ENCODE measurements at places on chromosomes 2 and 18.

DNA sequence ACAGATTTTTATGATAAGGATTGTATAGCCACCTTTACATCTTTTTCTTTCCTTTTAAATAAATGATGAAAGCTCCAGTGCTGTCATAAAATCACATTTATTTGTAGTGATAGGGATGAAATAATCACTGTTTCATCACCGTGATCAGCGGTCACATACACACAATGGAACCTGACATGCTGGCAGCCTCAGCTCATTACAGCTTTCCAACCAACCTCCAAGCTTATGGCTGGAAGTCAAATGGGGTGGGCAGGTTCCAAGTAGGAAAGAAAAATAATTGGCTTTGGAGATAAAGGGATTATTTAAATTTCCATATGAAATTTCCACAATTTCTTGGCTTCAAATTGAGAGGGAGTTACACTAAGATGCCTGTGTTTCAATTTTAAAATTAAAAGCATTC, 251.3 kb downstream of the PLCL1 start:
- no peak for DNase-seq

DNA sequence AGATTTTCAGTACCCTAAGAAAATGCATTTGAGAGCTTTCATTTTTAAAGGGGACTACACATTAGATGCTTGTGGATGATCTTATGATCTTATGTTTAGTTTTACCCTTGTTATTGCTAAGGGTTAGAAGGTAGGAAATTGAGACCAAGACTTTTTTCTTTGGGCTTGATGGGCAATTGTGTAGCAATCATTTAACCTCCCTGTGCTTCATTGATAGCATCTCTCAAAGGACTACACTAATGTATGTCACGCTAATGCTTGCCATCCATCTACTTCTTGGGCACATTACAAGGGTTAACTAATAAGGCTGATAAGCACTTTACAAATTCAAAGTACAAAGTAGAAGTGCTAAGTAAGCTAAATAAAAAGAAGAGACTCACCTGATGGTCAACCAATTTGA, 189.3 kb upstream of the LRP1B start:
- no peak for DNase-seq

DNA sequence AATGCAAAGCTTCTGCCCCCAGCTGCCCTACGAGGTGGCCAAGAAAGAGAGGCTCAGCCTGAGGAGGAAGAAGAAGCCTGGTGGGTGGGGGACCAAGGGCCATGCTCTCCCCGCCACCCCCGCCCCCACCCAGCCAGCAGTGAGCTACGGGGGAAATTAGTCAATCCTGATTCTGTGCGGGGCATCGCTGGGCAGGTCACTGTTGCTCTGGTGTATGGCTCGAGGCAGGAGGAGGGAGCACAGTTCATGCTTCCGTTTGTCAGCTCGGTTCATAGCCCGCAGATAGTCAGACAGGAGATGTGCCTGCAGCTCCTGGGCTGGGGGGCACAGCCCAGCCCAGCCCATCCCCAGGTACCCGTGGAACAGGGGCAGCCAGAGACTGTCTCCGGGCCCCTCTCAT, 17.1 kb downstream of the RAMP1 start:
- no peak for DNase-seq

DNA sequence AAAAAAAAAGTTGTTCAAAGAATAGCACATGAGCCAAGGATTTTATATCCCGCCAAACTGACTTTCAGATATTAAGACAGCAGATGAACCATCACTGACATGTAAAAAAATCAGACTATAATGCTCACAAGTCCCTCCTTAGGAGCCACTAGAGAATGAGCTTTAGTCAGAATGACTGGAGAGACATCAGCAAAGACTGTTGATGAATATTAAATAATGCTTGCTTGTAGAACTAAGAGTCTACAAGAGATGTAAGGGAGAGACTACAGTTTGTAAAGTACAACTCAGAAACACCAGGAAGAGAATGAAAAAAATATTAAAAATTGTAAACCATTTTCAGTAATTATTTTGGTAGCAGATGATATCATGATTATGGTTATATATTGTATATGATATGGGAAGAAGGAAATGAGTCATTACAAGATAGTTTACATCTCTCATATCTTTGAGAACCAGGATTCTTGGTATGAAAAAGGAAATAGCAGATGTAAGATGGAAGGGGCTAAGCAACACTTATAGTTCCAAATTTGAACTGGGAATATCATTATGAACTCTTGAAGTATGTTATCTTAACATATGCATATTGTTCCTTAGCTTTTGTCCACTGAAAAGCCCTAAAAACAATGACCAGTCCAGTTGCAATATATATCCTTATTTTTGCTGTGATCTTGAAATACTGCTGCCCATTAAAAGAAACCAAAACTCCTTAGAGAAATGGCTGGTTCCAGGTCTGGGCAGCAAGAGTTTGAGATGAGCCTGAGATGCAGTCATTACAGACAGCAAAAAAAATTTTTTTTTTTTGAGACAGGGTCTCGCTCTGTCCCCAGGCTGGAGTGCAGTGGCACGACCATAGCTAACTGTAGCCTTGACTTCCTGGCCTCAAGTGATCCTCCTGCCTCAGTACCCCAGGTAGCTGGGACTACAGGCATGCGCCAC, 55.7 kb downstream of the PTPN2 start:
- peak; percentile 19 for DNase-seq

DNA sequence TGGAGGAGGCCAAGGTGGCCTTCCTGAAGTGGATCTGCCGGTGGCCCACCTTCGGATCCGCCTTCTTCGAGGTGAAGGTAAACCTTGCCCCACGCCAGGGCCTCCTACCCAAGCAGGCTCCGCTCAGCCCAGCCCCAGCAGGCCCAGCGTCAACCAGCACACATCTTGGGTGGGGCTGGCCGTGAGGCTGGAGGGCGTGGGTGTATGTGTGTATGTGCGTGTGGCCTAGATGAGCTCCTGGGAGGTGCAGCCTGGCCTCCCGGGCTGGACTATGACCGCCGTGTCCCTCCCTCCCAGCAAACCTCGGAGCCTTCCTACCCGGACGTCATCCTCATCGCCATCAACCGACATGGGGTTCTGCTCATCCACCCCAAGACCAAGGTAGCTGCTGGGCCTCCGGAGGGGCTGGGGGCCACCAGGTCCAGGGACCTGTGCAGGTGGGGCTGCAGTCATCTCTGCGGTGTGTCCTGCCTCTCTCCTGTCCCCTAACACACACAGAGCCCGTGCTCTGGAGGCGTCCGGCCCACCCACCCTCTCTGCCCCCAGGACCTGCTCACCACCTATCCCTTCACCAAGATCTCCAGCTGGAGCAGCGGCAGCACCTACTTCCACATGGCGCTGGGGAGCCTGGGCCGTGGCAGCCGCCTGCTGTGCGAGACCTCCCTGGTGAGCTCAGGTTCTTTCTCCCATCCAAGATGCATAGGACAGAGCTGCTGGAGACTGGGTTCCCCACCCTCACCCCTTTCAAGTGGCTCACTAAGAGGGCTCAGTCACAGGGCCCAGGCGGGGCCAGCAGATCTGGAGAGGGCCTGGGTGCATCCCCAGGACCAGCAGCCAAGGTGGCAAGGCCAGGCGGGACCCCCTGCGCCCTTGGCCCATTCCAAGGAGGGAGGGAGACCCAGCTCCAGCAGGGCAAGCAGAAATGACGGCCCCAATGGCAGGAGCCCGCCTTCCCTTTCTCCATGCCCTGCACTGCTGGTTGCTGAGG, 9.4 kb upstream of the GPR17 start:
- DNase-seq: no peak

DNA sequence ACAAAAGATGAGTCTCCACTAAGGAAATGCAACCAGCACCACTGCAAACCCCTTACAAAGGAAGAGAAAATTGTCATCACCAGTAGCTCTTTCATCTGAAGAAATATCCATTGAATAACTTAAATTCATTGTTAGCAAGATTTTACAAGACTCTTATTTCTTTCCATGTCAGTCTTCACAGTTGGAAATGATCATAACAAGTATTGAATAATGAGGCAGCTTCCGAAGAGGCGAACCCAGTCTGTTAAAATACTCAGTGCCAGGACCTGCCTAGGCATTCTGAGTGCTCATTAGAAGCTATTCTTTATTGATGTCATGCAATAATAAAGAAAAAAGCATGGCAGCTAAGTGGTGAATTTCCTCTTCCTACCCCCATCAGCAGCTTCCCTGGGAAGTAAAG, 33.5 kb downstream of the NOSTRIN start:
- no peak for DNase-seq

DNA sequence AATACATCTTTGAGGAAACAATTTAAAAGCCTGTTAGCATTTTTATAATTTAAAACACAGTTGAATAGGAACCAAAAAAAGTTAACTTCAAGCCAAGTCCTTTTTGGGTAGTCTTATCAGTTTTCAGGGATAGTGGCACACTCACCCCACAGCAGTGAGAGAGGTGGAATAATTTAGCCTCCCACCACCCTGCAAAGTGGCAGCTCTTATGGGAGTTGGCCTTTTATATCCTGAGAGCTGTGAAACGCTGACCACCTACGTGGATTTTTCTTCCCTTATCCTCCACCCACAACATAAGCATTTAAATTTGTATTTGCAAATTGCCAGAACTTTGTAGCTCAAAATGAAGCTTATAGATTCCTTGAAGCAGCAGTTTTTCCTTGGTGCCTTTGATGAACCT, 167.1 kb downstream of the MYO1B start:
- no peak for DNase-seq

DNA sequence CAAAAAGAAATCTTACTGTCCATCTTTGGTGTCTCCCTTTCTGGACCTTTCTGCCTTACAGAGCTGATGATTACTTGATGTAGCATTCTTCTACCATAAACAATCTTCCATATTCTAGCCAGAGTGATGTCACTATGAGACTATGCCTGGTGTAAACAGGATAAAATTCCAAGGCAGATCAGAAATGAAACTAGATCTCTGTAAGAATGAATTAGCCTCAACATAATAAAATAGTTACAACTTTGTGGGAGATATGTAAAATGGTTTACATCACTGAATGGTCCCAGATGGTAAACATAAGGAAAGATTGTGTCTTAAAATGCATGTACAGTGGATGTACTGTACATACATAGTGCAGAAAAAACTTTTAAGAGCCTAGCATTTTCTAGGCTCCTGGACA, 112.3 kb upstream of the ZNF521 start:
- DNase-seq: peak; percentile 83

DNA sequence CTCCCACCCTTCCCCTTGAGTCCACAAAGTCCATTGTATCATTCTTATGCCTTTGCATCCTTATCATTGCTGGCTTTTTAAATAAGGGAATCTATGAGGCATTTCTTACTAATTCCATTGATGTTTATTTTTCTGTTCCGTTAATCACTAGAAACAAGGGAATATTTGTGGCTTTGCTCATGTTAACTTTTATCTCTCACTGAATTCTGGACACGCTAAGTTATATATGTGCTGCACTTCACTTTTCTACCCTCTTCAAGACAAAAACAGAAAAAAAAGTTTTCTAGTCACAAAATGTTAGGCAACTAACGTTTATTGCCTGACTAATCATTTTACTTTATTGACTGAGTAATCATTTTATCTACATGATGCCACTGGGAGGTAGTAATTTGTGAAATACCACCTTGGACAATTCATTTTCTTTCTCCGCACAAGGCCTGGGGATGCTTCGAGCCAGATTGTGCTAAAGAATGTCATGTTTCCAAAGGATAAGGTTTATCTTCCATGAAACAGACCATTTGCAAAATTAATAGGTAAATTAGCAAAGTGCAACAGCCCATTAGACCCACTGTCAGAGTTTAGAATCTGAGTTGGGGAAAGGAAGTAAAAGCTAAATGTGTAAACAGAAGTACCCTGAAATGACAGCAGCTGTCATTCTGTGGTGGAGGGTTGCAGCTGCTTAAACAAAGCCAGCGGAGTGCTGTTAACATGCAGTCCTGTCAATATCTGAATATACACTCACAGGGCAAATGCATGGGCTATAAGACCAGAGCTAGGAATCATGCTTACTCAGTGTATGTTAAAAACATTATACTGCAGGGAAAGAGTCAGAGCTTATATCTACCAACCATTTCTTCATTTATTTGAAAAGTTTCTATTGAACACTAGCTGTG, 658.7 kb downstream of the CNTNAP5 start:
- DNase-seq: no peak

GRCh38 chr2:65788556-65788955, 356.2 kb upstream of the SPRED2 start:
- no peak for DNase-seq

DNA sequence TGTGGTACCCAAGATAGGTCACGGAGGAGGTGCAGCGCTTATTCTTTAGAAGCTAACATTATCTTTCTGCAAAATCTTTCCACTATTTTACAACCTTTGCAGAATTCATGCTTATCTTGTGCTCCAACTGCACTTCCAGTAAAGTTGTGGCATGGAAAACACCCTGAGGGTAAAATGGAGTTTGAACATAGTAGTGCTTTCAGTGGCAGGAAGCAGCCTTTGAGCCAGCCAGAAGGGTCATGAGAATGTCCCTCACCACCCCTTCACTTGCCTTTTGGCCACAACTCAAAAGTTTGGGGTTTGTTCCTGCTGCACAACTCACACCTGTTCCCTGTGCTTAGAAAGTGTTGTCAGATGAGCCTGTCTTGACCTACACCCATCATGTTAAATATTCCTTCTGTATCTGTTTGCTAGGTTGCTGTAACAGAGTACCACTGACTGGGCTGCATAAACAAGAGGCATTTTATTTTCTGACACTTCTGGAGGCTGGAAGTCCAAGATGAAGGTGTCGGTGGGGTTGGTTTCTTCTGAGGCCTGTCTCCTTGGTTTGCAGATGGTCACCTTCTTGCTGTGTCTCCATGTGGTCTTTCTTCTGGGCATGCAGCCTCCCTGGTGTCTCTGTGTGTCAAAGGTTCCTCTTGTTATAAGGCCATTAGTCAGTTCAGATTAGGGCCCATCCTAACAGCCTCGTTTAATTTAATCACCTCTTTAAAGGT, 194.1 kb downstream of the SMAD7 start:
- no peak for DNase-seq

- DNase-seq: peak; percentile 94
Measured at GRCh38 chr2:30666266-30666874, 140.9 kb downstream of the CAPN13 start.

DNA sequence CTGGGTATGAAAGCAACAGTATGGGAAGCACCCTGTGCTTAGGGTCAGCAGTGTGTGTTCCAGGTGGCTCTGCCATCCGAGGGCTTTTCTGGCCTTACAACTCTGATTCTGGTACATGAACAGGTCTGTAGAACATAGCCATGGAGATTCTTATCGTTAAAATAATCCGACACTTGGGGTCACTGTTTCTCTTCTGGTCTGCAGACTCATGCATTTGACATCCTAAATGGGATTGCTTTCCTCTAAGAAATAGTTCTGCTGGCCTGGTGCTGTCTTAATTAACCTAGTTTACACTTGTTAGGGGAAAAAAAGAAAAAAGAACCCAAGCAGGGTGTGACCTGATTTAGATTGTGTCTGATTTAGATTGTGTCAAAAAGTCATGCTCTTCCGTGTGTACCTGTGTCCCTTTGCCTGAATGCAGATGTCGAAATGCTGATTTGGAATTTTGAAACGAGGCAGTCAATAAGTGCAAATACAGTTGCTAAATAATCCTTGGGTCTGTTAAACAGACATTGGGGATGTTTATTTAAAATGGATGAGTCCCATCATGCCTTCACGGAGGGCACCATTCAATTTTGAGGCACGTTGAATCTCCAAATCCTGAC, 59.6 kb downstream of the TRPM8 start:
- peak; percentile 74 for DNase-seq

DNA sequence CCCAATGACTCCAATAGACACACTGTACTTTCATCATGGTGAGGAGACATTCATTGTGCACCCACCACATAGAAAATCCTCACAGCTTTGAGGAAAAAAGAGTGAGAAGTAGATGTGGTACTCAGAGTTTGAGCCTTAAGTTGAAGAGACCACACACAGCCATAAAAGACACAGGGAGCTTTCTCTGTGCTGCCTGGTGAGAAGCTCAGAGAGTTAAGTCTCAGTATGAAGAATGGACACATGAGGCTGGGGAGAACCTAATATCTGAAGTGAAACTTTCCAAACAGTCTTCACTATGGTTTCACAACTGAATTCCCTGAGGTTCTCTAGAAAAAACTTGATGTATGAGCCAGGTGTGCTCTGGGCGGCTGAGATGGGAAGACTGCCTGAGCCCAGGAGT, 237.9 kb downstream of the NBAS start:
- no peak for DNase-seq

Measured in fibroblast of skin of right biceps (primary cell).